ENCODE measurements at places on chromosomes 12 and 14. TPM values are rescaled to one million over a fixed set of nuclear protein-coding genes. Genes with fewer than 3 reads are reported as not detected.
A peak's percentile ranks its signal among the peaks of the same experiment; 100 is the strongest.

DNA sequence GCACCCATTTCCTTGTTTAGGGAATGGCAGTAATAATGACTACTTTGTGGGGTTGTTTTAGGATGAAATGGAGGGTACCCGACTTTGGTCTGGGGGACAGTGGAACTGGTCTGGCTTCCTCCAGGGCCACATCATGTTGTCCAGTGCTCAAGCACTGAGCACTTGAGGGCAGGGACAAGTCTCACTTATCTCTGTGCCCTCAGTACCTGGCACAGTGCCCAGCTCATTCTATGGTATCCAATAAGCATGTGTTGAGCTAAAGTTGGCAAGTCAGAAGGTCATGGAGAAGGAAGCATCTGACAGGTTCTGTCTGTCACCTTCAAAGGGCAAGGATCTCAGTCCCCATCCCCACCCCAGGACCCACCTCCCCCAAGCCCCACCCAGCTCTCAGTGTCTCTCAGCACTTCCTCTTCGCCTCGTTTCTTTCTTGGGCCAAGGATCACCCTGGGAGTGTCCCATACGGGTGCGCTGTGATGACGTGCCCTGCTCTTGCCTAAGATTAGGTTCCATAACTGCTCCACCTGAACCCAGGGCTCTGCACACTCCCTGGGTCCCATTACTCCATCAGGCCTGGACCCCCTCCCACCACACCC, 24.3 kb upstream of the TMEM106C start:
- H3K27me3 ChIP-seq, result no peaks in the 10 kb centered on the region
- no peak for DNase-seq
- no peak overlapping the region for H3K4me3 ChIP-seq
- peaks cover 6% of the 10 kb centered on the region for H3K4me1 ChIP-seq

DNA sequence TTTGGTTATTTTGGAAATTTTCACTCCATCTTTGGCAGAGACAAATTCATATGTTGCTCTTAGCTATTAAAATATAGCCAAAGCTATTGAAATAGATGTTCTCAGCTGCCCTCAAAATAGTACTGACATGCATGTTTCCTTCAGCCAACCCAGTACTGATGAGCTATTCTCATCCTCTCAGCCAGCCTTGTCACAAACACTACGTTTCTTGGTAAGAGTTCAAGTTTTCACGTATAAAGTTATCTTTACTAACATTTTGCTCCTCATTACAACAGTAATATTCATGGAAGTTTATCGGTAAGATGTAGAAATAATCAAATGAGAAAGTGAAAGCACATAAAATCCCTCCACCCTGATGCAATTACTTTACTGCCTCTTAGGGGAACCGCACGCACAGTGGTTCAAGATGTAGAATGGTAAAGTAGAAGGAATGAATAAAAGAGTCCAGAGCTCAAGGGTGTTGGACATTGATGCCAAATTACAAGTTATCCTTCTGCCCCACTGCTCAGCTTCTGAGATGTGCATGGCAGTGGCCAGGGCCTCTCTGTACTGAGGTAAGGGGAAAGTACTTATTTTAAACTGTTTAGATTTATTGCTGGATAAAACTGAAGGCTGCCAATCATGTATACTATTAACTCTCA, 20.7 kb downstream of the GCH1 start:
- H3K27ac ChIP-seq, result peak overlapping the region; percentile 89
- H3K36me3 ChIP-seq, result no peaks in the 10 kb centered on the region
- H3K4me1 ChIP-seq, result peaks cover 11% of the 10 kb centered on the region
- H3K27me3 ChIP-seq, result no peaks in the 10 kb centered on the region
- no peak for DNase-seq

GRCh38 chr12:121872546-121873215, 14.0 kb upstream of the HPD start:
- H3K27ac ChIP-seq, result peak overlapping the region; percentile 50
- H3K4me3 ChIP-seq, result no peak overlapping the region
- H3K27me3 ChIP-seq, result no peaks in the 10 kb centered on the region
- H3K36me3 ChIP-seq, result no peaks in the 10 kb centered on the region
- peak; percentile 74 for DNase-seq
- peaks cover 7% of the 10 kb centered on the region for H3K4me1 ChIP-seq

DNA sequence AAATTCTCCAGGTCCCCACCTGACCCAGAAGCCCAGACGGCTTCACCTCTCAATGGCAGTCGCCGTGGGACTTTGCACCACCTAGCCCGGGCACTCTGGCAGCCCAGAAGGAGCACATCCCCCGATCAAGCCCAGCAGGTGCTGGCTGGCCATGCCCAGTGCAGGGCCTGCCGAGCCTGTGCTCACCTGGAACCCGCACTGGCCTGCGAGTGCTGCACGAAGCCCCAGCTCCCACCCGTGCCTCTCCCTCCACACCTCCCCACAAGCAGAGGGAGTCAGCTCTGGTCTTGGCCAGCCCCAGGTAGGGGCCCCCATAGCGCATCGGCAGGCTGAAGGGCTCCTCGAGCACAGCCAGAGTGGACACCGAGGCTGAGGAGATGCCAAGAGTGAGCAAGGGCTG, 144.5 kb downstream of the NUBPL start:
- no peaks in the 10 kb centered on the region for H3K4me1 ChIP-seq
- no peak overlapping the region for H3K27ac ChIP-seq
- no peak overlapping the region for H3K4me3 ChIP-seq
- peaks cover 13% of the 10 kb centered on the region for H3K36me3 ChIP-seq
- no peak for DNase-seq

DNA sequence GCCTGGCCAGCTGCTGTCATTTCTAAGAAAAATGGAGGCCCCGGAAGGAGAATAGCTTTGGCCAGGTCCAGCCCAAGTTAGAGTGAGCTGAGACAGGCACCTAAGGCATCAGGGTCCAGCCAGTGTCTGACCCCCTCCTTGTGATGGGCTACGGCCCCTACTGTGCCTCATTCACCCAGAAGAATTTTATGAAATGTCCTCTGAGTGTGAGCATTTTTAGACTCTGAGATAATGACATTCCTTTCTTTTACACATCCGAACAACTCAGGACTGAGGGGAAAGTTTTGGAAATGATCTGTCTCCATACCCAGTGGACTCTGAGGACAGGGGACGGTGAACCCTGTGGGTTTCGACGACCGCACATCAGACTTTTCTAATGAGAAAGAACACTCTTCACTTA, 50.4 kb downstream of the SLC24A4 start:
- H3K27me3 ChIP-seq, result peaks cover 54% of the 10 kb centered on the region
- no peak for DNase-seq
- H3K4me1 ChIP-seq, result no peaks in the 10 kb centered on the region

GRCh38 chr12:4857472-4858291, 52.0 kb upstream of the KCNA1 start:
- no peaks in the 10 kb centered on the region for H3K36me3 ChIP-seq
- H3K27ac ChIP-seq, result no peak overlapping the region
- no peak overlapping the region for H3K4me3 ChIP-seq
- no peaks in the 10 kb centered on the region for H3K4me1 ChIP-seq
- peak; percentile 64 for DNase-seq

DNA sequence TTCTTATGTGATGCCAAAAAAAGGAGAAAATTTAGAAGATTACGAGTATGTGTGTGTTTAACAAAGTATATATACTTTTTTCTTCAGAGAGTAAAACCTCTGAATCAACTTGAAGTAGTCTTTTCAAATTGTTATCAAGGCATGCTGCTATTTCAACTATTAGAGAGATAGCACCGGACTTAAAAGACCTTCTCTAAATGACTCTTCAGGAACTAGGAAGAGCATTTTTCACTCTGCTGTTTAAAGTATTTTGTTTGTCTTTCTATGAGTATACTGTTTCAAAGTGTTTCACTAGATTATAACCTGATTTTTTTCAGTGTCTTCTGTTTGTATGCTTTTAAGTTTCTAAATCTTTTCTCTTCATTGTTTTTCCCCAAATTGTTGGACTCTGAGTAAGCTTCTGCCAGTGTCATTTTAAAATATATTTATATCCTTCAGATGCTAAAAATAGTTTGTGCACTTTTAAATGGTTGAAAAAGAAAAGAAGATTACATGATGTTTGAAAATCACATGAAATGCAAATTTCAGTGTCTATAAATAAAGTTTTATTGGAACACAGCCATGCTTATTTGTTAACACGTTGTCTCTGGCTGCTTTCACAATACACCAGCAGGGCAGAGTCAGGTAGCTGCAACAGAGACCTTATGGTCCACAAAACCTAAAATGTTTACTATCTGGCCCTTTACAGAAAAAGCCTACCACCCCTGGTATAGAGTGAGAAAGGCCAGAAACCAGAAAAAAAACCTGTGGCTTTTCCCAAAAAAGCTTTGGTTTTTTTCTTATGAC, 21.3 kb downstream of the CRADD start:
- H3K27ac ChIP-seq, result no peak overlapping the region
- H3K36me3 ChIP-seq, result peaks cover under 1% of the 10 kb centered on the region
- H3K4me1 ChIP-seq, result peaks cover 20% of the 10 kb centered on the region
- peak; percentile 28 for DNase-seq

DNA sequence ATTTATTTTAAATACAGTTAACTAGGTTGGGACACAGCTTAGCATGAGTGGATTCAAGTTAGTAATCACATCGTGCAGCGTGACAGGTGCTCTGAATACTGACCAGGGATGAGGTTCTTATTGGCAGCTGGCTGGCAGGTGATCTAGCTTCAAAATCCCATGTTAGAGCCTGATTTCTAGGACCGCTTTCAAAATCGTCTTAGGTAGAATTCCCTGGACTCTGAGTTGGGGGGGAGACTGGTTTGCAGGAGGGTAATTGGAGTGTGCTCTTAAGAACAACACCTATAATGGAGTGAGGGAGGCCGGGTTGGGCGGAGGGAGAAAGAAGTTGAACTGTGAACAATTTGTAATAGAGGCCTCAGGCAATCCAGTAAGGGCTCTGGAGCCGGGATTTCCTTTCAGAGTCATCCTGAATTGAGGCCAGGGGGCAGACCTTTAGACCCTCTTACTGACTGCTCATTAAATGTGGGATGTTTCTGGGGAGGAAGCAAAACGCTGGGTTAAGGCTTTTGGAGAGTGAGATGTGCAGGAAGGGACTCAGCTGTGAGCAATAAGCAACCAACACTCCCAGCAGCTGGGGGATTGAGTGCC, 874 bp upstream of the YARS2 start:
- peaks cover 17% of the 10 kb centered on the region for H3K4me1 ChIP-seq
- peaks cover 20% of the 10 kb centered on the region for H3K36me3 ChIP-seq
- no peak for DNase-seq
- H3K27me3 ChIP-seq, result no peaks in the 10 kb centered on the region
- H3K27ac ChIP-seq, result peak overlapping the region; percentile 90

GRCh38 chr12:5094551-5094950, 50.9 kb downstream of the KCNA5 start:
- no peak overlapping the region for H3K27ac ChIP-seq
- H3K4me1 ChIP-seq, result no peaks in the 10 kb centered on the region
- H3K4me3 ChIP-seq, result no peak overlapping the region
- H3K36me3 ChIP-seq, result peaks cover 4% of the 10 kb centered on the region
- no peak for DNase-seq

- no peaks in the 10 kb centered on the region for H3K27me3 ChIP-seq
- no peak for DNase-seq
- peaks cover 17% of the 10 kb centered on the region for H3K4me1 ChIP-seq
These were observed 69.1 kb downstream of the VCPKMT start for GRCh38 chr14:50047274-50047676.

DNA sequence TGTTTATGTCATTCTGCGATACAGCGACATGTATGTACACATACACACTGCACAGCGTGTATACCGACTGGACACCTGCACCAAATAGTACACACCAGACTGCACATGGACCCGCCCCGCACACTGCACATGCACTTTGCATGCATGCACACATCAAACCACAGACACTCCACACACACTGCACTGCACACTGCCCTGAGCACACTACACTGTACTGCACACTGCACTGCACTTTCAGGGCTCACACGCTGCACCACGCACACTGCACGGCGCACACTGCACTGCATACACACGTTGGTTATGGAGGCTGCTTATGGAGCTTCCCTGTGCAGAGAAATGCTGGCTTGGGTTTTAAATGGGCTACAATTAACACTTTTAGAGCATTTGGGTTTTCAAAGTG, 1.6 kb downstream of the PAPLN start:
- H3K4me1 ChIP-seq, result peaks cover 44% of the 10 kb centered on the region
- DNase-seq, result no peak
- peak overlapping the region; percentile 70 for H3K4me3 ChIP-seq
- peaks cover 36% of the 10 kb centered on the region for H3K27me3 ChIP-seq

- no peaks in the 10 kb centered on the region for H3K36me3 ChIP-seq
- peak overlapping the region; percentile 64 for H3K27ac ChIP-seq
- peaks cover 4% of the 10 kb centered on the region for H3K27me3 ChIP-seq
- DNase-seq, result no peak
- peaks cover 24% of the 10 kb centered on the region for H3K4me1 ChIP-seq
These were observed 3.7 kb downstream of the HOXC10 start for GRCh38 chr12:53988541-53989226.

DNA sequence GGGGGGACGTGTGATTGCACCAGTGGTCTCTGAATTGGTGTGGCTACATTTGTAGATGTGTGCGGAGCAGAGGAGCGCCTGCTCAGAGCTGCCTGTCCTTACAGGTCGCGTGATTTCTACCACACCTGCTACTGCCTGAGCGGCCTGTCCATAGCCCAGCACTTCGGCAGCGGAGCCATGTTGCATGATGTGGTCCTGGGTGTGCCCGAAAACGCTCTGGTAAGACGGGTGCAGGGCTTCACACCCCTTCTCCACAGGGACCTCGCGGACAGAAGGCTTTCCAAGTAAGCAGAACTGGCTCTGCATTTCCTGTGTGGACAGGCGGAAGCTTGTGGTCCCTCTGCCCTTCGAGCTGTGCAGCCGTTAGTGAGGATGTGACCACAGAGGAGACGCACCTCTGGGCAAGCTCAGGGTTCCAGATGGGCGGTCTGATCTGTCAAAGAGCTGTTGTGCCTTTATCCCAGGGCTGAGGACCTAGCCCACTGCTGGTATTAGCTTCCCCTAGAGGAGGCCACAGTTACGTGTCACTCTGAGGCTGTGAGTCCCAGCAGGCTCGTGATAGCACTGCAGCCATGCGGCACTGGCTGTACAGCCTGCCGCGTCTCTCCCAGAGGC, 47.7 kb downstream of the MAX start:
- no peaks in the 10 kb centered on the region for H3K36me3 ChIP-seq
- DNase-seq, result no peak
- H3K27me3 ChIP-seq, result no peaks in the 10 kb centered on the region
- H3K4me3 ChIP-seq, result no peak overlapping the region
- H3K4me1 ChIP-seq, result no peaks in the 10 kb centered on the region
- no peak overlapping the region for H3K27ac ChIP-seq

- no peaks in the 10 kb centered on the region for H3K27me3 ChIP-seq
- no peak overlapping the region for H3K4me3 ChIP-seq
- H3K27ac ChIP-seq, result no peak overlapping the region
- no peaks in the 10 kb centered on the region for H3K36me3 ChIP-seq
- peaks cover 6% of the 10 kb centered on the region for H3K4me1 ChIP-seq
These were observed 64.1 kb downstream of the ITPR2 start for GRCh38 chr12:26768611-26769603.

GRCh38 chr12:11741434-11742092, 92.1 kb downstream of the ETV6 start:
- peak overlapping the region; percentile 9 for H3K27ac ChIP-seq
- no peaks in the 10 kb centered on the region for H3K36me3 ChIP-seq
- no peaks in the 10 kb centered on the region for H3K27me3 ChIP-seq
- H3K4me1 ChIP-seq, result peaks cover 24% of the 10 kb centered on the region

Gene MDGA2
- total RNA-seq, result not detected

Gene RERGL
- total RNA-seq, result not detected

Gene KRT7
- total RNA-seq, result 3,360 TPM

Gene SLC11A2
- 60.9 TPM for total RNA-seq

Gene RAD9B
- 1.0 TPM for total RNA-seq

Gene TMPRSS12
- not detected for total RNA-seq
